ENCODE measurements at places on chromosomes 2 and 18. TPM values are rescaled to one million over a fixed set of nuclear protein-coding genes. Genes with fewer than 3 reads are reported as not detected.

Gene ACMSD
- total RNA-seq, result not detected

Gene RFTN2
- not detected for total RNA-seq

Gene CD226
- 121 TPM for total RNA-seq

Gene HOXD10
- not detected for total RNA-seq

Gene DNAJC5G
- total RNA-seq, result not detected

- no peak for DNase-seq
- peaks cover 51% of the 10 kb centered on the region for H3K36me3 ChIP-seq
Measured at GRCh38 chr2:120222186-120223033, 790 bp downstream of the TMEM185B start.

- peaks cover 1% of the 10 kb centered on the region for H3K27me3 ChIP-seq
- DNase-seq, result no peak
- H3K27ac ChIP-seq, result no peak overlapping the region
Measured at GRCh38 chr2:162092658-162093556, 18.9 kb upstream of the DPP4 start.

- peaks cover 2% of the 10 kb centered on the region for H3K27me3 ChIP-seq
- no peak overlapping the region for H3K27ac ChIP-seq
- no peaks in the 10 kb centered on the region for H3K36me3 ChIP-seq
- DNase-seq, result peak; percentile 67
- H3K4me1 ChIP-seq, result no peaks in the 10 kb centered on the region
Measured at GRCh38 chr2:199228887-199229819, 228.6 kb downstream of the SATB2 start.

GRCh38 chr2:196944570-196944969 is 18.1 kb upstream of the PGAP1 start:
- no peak overlapping the region for H3K4me3 ChIP-seq
- no peaks in the 10 kb centered on the region for H3K27me3 ChIP-seq
- peaks cover 12% of the 10 kb centered on the region for H3K4me1 ChIP-seq
- DNase-seq, result no peak

GRCh38 chr2:235951493-235951892 is 216.7 kb downstream of the GBX2 start:
- H3K4me1 ChIP-seq, result peaks cover 8% of the 10 kb centered on the region
- H3K36me3 ChIP-seq, result no peaks in the 10 kb centered on the region
- no peak overlapping the region for H3K4me3 ChIP-seq
- no peak overlapping the region for H3K27ac ChIP-seq
- DNase-seq, result no peak
- H3K27me3 ChIP-seq, result peaks cover 31% of the 10 kb centered on the region

DNA sequence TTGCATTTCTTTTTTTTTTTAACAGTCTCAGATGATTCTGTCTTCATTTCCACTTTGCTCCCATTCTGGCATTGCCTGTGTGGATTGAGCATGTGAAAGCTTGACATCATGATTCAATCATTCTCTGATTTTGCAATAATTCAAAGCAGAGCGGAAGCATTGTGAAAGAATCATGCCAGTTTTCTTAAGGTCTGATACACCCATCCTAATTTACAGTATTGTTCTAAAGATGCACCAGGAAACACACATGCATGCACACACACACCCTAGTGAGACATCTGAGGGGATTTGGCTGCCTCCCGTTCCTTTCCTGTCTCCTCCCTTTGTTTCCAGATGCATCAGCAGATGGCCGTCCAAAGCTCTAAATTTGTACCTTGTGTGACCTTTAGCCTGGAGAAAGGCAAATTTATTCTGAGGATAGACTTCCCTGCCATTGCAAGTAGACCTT is 97.3 kb downstream of the FMNL2 start:
- no peaks in the 10 kb centered on the region for H3K27me3 ChIP-seq
- H3K36me3 ChIP-seq, result no peaks in the 10 kb centered on the region
- H3K4me3 ChIP-seq, result no peak overlapping the region

GRCh38 chr2:59885541-59885940 is 667.9 kb downstream of the BCL11A start:
- no peak overlapping the region for H3K4me3 ChIP-seq
- no peaks in the 10 kb centered on the region for H3K36me3 ChIP-seq
- peak; percentile 57 for DNase-seq
- peaks cover 11% of the 10 kb centered on the region for H3K27me3 ChIP-seq

DNA sequence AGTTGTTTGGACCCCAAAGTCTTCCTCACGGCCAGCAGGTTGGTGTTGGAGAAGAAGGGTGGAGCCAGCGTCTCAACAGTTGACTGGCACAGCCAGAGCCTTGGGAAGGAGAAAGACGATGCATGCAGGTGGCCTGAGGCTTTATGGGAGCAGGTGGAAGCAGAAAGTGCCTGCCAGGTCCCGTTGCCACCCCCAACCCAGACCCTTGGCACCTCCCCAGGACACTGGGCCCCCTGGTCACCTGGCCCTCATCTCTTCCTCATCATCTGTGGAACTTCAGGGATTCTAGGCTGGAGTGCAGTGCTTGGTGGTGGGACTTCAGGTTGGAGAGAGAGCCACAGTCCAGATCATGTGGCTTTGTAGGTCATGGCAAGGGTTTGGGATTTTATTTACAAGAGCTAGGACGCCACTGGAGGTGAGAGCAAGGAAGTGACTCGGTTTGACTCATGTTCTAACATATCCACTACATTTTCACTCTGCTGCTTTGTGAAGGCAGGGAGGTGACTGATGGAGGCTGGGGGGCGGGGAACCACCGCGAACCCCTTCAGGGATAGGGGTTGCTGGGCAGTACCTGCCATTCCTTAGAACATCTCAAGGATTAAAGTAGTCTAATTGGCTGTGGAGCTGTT is 62.5 kb upstream of the B3GNT7 start:
- H3K4me1 ChIP-seq, result no peaks in the 10 kb centered on the region
- no peak for DNase-seq
- H3K4me3 ChIP-seq, result no peak overlapping the region

- no peaks in the 10 kb centered on the region for H3K36me3 ChIP-seq
- no peaks in the 10 kb centered on the region for H3K27me3 ChIP-seq
- H3K4me3 ChIP-seq, result no peak overlapping the region
- peaks cover 36% of the 10 kb centered on the region for H3K4me1 ChIP-seq
- no peak for DNase-seq
- H3K27ac ChIP-seq, result peak overlapping the region; percentile 14
Measured at GRCh38 chr2:74576863-74577229, 22.3 kb downstream of the DOK1 start.

DNA sequence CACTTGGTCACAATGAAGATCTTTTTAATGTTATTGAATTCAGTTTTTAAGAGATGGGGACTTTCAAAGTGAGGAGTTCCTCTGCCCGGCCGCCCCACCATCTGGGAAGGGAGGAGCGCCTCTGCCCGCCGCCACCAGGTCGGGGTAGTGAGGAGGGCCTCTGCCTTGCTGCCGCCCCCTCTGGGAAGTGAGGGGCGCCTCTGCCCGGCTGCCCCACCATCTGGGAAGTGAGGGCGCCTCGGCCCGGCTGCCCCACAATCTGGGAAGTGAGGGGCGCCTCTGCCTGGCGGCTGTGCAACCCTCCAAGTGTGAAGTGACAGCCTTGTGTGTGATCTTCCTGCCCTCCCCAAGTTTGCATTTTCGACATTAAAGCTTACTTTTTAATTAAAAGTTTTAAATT is 899.3 kb downstream of the TRIB2 start:
- H3K27me3 ChIP-seq, result no peaks in the 10 kb centered on the region
- no peak overlapping the region for H3K4me3 ChIP-seq
- H3K27ac ChIP-seq, result no peak overlapping the region

GRCh38 chr2:100844514-100844913 is 24.6 kb downstream of the NPAS2 start:
- H3K4me3 ChIP-seq, result no peak overlapping the region
- no peak for DNase-seq
- no peaks in the 10 kb centered on the region for H3K36me3 ChIP-seq
- peaks cover 3% of the 10 kb centered on the region for H3K4me1 ChIP-seq
- no peak overlapping the region for H3K27ac ChIP-seq

DNA sequence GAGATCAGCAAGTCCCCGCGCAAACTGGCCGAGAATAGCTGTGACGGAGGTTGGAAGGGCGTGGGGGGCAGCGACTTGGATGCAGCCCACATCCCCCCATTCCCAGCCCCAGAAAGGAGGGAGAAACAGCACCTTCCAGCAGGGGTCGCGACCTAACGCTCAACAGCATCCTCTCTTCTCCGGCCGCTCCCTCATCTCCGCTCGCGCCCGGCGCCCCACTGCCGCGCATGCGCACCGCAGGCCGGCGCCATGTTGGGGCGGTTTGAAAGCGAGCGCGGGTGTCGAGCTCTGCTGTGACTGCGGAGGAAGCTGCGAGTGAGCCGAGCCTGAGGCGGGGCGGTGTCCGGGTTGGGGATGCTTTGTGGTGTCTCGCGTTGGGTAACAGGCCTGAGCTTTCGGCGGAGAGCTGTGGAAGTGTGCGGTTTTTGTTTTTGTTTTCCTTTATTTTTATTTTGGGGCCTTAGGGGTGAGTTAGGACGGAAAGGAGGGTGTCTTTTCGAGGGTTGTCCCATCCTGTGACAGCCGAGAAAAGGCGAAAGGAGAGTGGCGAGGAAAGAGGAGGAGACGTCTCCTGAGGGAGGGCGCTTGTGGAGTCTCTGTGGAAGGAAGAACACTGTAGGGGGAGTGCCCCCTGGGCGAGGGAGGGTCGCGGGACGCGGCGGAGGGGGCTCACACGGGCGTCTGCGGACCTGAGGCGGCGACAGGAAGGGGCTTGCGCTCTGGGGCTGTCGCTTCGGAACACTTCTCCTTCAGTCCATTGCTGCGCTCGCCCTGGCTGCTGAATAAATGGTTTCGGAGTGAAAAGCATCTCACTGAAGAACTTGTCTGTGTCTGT is at the start of the genes C18orf54 and STARD6:
TSS of gene C18orf54 (plus strand) at position 247 of the 835 bp plus-strand sequence. CDS start 2,667 bp downstream, outside the sequence.
TSS of gene STARD6 (minus strand) at position 199 of the 835 bp plus-strand sequence. CDS start 3,285 bp downstream, outside the sequence.
- DNase-seq, result peak; percentile 98
- peaks cover 21% of the 10 kb centered on the region for H3K36me3 ChIP-seq
- no peaks in the 10 kb centered on the region for H3K27me3 ChIP-seq
- H3K27ac ChIP-seq, result peak within 1 kb of the TSS; percentile 100

GRCh38 chr2:173205375-173205774 is 129.7 kb downstream of the MAP3K20 start:
- no peaks in the 10 kb centered on the region for H3K36me3 ChIP-seq
- peaks cover 2% of the 10 kb centered on the region for H3K4me1 ChIP-seq
- no peak overlapping the region for H3K4me3 ChIP-seq
- no peak overlapping the region for H3K27ac ChIP-seq
- DNase-seq, result no peak

- H3K4me3 ChIP-seq, result no peak overlapping the region
- no peak for DNase-seq
- H3K27me3 ChIP-seq, result no peaks in the 10 kb centered on the region
Measured at GRCh38 chr2:4140281-4140970, 437.1 kb downstream of the DCDC2C start.

- DNase-seq, result no peak
- no peak overlapping the region for H3K27ac ChIP-seq
- H3K4me3 ChIP-seq, result no peak overlapping the region
- no peaks in the 10 kb centered on the region for H3K27me3 ChIP-seq
Measured at GRCh38 chr2:39399570-39399969, 37.5 kb downstream of the MAP4K3 start.

- H3K4me3 ChIP-seq, result no peak overlapping the region
- peaks cover 16% of the 10 kb centered on the region for H3K27me3 ChIP-seq
- H3K36me3 ChIP-seq, result no peaks in the 10 kb centered on the region
- peak; percentile 76 for DNase-seq
- no peak overlapping the region for H3K27ac ChIP-seq
Measured at GRCh38 chr18:24488824-24489493, 28.5 kb downstream of the HRH4 start.

GRCh38 chr2:147689220-147689909 is 155.5 kb upstream of the ACVR2A start:
- H3K4me3 ChIP-seq, result no peak overlapping the region
- H3K27ac ChIP-seq, result no peak overlapping the region
- no peak for DNase-seq
